ENCODE measurements at places on chromosomes 7 and 10.

GRCh38 chr10:21212348-21212747 lies 313.1 kb downstream of the SKIDA1 start:
- no peak for DNase-seq

DNA sequence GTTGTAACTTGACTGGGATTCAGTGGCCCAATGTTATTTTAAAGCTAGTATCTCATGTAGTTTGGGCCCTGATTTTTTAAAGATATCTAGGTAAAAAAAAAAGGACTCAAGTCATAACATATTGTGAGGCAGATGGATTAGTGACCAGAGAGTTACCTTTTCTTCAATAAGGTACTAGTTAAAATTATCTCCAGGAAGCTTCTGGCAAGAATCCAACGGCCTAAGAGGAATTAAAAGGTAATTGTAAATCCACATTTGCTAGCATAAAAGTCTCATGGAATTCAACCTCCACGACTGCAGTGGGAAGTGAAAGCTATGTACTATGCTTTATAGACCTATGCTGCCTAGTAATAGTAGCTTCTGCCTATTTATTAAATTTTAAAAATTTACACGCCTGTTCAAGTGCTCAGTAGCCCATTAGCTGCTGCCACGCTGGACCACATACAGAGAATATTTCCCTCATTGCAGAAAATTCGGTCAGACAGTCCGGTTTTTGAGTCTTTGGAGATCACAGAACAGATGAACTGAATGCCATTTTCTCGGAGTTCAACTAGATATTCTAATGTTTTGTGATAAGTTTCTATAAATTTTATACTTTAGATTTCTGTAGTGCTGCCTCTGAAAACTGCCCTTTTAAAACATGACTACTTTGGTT lies 118.4 kb downstream of the NSUN6 start:
- no peak for DNase-seq

DNA sequence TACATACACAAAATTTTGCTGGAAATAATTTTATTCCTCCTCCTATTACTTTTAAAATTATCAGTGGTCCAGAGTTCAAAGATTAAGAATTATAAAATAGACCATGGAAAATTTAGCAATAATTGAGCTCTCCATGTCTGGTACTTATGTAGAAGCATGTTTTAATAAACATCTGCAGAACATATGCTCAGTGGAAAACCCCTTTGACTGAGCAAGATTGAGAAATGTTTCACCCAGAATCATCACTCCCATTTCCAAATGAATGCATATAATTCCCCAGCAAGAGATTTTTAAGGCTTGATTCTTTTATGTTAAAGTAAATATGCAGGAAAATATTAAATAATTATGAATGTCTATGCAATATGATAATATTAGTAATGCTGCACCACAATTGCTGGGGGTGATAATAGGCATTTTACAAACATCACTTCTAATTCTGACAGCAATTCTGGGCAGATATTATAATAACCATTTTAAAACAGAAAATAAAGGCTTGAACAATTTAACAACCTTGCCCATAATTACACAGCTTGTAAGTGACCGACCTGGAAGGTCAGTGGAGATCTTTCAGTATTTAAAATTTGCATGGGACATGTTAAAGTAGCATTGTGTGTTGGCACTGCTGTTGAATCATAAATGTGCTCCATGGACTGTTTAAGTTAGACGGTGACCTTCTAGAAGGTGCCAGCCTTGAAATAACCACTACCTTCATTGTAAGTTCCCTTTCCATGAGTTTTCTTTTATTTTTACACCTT lies 45.6 kb upstream of the TES start:
- DNase-seq = no peak

DNA sequence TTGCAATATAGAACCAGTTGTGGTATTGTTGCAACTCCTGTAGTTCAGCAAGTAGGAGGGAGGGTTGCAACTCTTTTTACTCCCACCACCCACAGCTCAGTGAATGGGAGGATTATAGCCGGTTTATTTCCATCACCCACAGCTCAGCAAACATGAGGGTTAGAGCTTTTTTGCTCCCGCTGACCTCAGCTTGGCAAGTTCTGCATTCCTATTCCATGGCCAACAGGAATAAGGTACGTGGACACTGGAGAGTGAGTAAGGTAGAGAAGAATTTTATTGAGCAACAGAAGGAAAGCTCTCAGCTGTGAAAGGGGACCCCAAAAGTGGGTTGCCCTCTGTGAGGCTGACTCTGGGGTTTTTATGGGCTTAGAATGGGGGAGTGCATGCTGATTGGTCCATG lies 167.1 kb upstream of the SMIM30 start:
- no peak for DNase-seq

DNA sequence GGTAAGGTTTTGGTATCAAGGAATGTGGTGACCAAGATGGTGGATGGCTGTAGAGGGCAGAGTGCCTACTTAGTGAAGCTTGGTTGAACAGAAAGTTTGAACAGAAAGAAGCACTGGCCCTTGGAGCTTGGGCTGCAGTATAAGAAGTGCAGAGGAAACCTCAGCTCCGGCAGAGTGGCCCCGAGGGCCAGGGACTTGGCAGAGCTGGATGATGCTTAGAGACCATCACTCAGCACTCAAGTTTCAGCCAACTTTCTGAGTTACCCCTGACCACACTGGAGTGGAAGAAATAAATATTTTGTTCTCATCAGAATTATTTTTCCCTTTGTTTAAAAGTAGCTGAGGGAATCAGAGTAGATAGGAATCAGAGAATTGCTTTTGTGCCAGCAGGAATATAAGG lies 336.7 kb downstream of the C7orf25 start:
- no peak for DNase-seq

DNA sequence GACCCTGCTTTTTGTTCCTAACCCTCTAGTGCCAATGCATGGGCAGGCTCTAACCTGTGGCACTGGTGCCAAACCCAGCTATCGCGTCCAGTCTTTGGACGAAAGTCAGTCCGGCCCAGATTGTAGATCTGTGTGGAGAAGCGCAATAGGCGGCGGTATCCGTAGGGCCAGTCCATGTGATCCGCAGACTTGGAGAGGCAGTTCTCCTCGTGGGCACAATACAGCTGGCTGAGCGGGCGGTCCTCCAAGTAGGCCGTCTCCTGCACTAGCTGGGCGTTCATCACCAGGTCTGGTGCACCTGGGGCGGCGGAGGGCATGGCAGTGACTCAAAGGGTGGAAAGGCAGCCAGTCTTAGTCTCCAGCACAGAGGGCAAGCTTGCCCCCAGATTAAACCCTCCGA lies 14.5 kb downstream of the LOXL4 start:
- no peak for DNase-seq

GRCh38 chr10:34403512-34403911 lies 411.6 kb downstream of the PARD3 start:
- DNase-seq = no peak

GRCh38 chr7:17466216-17466615 lies 167.8 kb downstream of the AHR start:
- no peak for DNase-seq

DNA sequence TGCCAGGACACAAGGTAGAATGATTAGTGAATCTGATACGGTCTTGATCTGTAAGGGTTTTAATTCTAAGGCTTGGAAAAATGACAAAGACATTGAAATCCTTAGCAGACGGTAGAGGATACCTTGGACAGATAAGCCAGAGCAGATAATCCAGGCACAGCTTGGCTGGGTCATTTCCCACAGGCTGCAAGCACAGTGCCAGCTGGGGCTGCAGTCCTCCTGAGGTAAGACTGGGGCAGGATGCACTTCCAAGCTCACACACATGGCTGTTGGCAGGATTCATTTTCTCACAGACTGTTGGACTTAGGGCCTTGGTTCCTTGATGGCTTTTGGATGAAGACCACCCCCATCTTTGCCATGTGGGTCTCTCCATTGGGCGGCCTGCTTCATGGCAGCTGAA lies 63.2 kb upstream of the BMPER start:
- DNase-seq = no peak

DNA sequence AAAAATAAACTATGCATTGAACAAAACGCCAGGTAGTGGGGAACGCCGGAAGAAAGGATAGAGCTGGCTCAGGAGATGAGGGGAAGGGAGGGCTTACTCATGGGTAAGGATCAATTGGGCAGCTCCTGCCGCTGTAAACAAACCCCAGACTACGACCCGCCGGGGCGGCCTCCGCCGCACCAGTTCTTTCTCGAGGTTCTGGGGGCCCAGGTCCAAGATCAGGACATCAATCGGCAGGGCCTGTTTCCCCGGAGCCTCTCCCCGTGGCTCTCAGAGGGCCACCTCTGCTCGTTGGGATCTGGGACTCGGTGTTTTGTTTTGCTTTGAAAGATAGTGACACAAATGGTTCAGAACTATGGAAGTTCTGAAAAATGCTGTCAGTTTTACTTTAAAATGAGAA lies 140.4 kb downstream of the ELFN1 start:
- no peak for DNase-seq

GRCh38 chr7:157056246-157056645 lies 45.8 kb upstream of the MNX1 start:
- DNase-seq = no peak

DNA sequence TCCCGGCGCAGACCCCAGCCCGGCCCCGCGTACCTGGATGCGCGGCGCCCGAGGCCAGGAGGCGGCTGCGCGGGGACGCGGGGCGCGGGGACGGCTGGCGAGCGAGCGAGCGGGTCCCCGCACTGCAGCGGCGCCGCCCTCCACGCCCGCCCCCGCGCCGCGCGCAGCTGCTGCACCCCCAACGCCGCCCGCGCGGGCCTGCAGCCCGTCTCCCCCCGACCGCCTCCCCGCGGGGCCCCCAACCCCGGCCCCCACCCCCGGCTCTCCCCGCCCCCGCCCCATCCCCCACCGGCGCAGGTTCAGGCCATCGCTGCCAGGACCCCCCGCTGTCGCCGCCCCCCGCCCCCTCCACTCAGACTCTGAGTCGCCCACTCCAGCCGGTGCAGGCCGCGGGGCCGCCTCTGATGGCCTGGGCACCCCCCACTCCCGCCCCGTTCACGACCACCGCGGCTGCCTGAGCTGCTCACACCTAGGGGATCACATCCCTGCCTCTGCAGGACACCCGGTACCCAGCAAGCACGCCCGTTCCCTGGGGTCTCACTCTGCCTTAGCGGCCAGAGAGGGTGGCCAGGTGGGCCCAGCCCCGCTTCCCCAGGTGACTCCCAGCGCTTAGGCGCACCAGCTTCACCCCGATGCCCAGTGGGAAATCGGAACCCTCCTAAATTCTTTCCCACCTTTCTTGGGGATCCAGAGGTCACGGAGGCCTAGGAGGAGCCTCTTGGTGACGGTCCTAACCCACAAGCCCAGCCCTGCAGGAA lies 13.9 kb upstream of the DNAAF5 start:
- DNase-seq = no peak

DNA sequence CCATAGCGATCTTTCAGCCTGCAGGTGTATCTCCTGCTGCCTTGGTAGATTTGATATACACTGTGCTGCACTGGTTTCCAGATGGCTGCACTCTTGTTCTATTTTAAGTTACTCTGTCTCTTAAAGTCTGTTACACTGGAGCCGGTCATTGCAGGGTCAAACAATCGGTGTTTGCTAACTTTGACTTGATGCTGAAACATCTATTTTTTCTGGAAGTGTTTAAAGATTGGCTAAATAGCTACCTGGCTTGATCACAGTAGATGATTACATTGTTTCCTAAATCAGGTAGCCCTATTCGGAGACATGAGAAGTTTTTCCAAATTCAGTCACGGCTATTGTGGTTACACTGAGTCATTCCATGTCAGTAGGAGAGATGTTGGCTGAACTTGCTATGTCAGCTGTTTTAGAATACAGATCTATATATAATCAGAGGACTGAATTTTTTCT lies 574.8 kb downstream of the ETV1 start:
- no peak for DNase-seq

DNA sequence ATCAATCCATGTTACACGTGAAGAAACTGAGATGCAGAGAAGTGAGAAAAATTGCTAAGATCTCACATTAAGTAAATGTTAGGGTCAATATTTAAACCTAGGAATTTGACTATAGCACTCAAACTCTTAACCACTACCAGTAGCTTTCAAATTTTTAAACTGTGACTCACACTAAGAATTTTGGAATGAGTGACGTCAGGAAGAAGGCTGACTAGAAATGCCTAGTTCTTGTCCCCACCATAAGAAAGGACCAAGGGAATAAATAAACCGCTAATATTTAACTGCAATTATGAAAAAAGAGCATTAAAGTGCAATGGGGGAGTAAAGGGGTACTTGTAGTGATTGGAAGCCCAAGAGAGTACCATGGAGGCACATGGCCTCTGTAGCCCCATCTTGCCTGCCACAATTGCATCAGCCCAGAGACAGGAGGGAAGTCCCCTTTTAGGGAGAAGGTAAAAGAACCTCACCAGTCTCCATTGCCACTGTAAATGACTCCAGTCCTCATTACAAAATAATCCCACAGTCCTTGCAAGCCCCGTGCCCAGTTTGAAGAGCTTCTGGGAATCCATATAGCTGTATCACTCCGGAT lies 3.5 kb upstream of the AKR1B1 start:
- no peak for DNase-seq

DNA sequence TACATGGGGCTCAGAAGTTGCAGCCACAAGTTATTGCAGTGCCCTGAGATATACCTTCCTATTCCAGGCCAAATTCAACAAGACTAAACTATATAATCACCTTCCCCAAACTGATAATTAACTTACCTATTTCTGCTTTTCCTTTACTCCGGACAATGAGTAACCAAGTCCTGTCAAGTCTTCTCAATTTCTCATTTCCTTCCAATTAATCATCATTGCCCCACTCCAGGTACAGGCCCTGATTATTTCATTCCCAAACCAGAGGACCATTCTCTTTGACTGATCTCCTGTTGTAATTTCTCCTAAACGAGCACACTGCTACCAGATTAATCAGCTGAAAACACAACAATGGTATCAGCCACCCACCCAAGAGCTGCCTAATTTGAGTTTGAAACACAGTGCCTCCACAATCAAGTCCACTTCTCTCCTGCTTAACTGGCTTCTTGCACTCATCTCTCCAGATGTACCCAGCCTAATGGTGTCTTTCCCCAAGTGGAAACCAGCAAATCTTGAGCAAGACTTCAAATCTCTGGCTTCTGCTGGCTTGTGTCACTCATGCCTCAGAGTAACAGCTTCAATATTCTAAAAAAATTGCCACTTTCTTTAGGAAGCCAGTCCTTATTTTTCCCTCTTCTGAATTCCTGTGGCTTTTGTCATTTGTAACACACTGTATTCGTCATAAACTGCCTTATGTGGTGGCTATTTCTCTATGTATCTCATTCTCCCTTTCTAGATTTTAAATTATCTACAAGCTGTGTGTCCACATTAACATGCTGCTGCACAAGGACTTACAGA lies 89.1 kb downstream of the CDK6 start:
- DNase-seq = no peak

Measured in AG09309 (cell line).